GM12878 (cell line): ENCODE measurements at places on chromosomes 1 and 21. TPM values are rescaled to one million over a fixed set of nuclear protein-coding genes. Genes with fewer than 3 reads are reported as not detected.

GRCh38 chr1:65940126-65940525, 147.4 kb downstream of the PDE4B start:
- H3K27ac ChIP-seq: no peak overlapping the region
- no peaks in the 10 kb centered on the region for H3K27me3 ChIP-seq
- no peak for DNase-seq
- no peaks in the 10 kb centered on the region for H3K4me1 ChIP-seq

DNA sequence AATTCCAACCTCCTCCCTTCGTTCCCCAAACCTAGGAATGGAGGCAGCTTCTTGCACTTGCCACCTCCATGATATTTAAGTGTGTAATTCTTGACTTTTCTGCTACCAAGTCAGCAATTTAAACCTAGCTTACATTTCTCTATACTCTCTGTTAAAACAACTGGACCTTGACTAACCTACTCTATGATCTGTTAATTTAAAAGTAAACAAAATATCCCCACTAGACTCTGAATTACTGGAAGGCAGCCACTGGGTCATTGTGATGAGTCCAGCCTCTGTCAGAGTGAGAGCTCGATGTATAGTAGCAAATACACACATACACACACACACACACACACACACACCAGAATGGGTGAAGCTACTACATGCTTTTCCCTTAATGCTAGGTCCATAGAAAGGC, 40.0 kb upstream of the DHCR24 start:
- no peaks in the 10 kb centered on the region for H3K27me3 ChIP-seq
- no peak overlapping the region for H3K27ac ChIP-seq
- no peak overlapping the region for H3K4me3 ChIP-seq

DNA sequence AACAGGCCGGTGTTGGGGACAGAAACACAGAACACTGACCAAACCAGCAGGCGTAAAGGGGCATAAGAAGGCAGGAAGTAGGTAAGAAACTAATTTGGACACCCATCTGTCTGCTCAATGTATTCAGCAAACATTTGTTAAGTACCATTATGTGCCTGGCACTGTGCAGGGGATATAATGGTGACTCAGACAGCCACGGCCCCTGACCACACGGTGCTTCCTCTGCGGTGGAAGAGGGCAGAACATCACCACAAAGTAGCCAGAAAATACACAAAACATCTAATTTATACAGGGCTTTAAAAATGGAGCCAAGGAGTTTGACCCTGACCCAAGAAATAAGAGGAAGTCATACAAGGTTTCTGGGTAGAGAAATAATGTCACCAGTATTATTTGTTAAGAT, 12.9 kb downstream of the DNAJC11 start:
- H3K4me1 ChIP-seq: peaks cover 3% of the 10 kb centered on the region
- H3K4me3 ChIP-seq: no peak overlapping the region
- no peak overlapping the region for H3K27ac ChIP-seq

DNA sequence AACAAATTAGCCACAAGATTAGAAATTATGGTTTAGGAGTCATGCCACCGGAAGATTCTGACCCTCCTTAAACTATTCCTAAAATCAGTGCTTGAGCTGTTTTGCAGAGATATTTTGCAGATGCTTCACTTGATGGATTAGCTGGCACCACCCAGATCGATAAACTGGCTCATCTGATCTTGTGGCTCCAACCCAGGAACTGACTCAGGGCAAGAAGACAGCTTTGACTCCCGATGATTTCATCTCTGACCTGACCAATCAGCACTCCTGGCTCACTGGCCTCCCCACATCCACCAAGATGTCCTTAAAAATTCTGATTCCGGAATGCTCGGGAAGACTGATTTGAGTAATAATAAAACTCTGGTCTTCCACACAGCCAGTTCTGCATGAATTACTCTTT, 221.6 kb downstream of the RHOU start:
- H3K36me3 ChIP-seq: no peaks in the 10 kb centered on the region
- no peak overlapping the region for H3K27ac ChIP-seq
- H3K27me3 ChIP-seq: peaks cover 1% of the 10 kb centered on the region
- H3K4me1 ChIP-seq: no peaks in the 10 kb centered on the region

- no peaks in the 10 kb centered on the region; the same call in 1 of the 2 replicates for H3K4me1 ChIP-seq
- no peak overlapping the region for H3K4me3 ChIP-seq
- DNase-seq: no peak
- H3K27ac ChIP-seq: no peak overlapping the region
Measured at GRCh38 chr21:45835301-45836267, 146.0 kb upstream of the COL6A1 start.

- H3K27ac ChIP-seq: no peak overlapping the region
- H3K27me3 ChIP-seq: no peaks in the 10 kb centered on the region
- H3K4me1 ChIP-seq: no peaks in the 10 kb centered on the region
Measured at GRCh38 chr1:244273262-244273844, 178.4 kb downstream of the ADSS2 start.

- no peak overlapping the region for H3K4me3 ChIP-seq
- DNase-seq: no peak
- H3K27me3 ChIP-seq: 0 out of 2 replicates have a peak, but pooled peaks cover 3% of the 10 kb centered on the region
Measured at GRCh38 chr1:90186506-90187322, 191.8 kb downstream of the ZNF326 start.

GRCh38 chr1:90502696-90503095, 214.4 kb downstream of the BARHL2 start:
- DNase-seq: no peak
- H3K27ac ChIP-seq: no peak overlapping the region
- no peaks in the 10 kb centered on the region for H3K36me3 ChIP-seq
- no peaks in the 10 kb centered on the region for H3K4me1 ChIP-seq

GRCh38 chr1:96059276-96059675, 662.3 kb upstream of the PTBP2 start:
- no peak overlapping the region for H3K4me3 ChIP-seq
- no peaks in the 10 kb centered on the region for H3K36me3 ChIP-seq
- no peak overlapping the region for H3K27ac ChIP-seq
- DNase-seq: no peak

DNA sequence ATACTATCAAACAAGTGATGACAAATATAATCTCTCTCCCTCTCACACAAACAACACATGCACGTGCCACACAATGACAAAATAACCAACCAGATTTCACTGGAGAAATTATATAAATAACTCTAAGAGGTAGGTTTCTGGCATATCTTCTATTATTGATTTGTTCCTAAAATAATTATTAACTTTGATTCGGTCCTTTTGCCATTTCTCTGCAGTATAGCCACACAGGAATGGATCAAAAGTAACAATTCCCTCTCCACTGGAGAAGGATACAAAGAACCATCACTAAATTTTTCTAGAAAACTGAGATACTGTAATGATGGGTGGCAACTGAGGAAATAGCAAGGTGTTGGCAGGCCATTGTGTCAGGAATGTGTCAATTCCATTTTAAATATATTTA, 33.4 kb downstream of the ARNT start:
- H3K4me3 ChIP-seq: no peak overlapping the region
- no peak for DNase-seq
- H3K36me3 ChIP-seq: no peaks in the 10 kb centered on the region; the same call in 1 of the 2 replicates
- H3K4me1 ChIP-seq: no peaks in the 10 kb centered on the region

- H3K27me3 ChIP-seq: peaks cover 2% of the 10 kb centered on the region
- no peak overlapping the region for H3K4me3 ChIP-seq
- no peak for DNase-seq
- no peaks in the 10 kb centered on the region for H3K4me1 ChIP-seq
Measured at GRCh38 chr1:16226490-16227179, 10.3 kb downstream of the CPLANE2 start.

DNA sequence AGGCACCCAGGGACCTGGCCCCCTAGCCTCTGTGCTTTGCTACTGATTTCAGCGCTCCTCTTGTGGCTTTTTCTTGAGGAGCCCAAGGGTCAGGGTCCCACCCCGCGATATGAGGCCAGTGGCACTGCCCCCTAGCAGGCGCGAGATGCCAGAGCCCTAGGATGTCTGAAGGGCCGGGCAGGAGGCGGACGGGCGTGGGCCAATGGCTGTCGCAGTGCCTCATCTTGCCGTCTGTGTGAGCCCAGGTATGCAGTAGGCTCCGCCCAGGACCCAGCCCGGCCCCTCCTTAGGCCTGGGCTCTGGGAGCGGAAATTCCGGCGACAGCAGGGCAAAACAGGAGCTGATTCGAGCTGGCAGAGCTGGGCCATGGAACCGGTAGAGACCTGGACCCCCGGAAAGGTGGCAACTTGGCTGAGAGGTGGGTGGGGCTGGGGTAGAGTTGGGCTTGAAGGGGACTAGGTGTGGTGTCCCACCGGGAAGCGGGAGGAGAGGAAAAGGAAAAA, at the start of gene CNKSR1:
TSS of gene CNKSR1 (plus strand) at position 310 of the 503 bp plus-strand sequence. CDS start at position 367, 57 bp downstream.
- H3K36me3 ChIP-seq: no peaks in the 10 kb centered on the region
- H3K27me3 ChIP-seq: no peaks in the 10 kb centered on the region
- H3K27ac ChIP-seq: no peak within 1 kb of the TSS
- peaks cover 10% of the 10 kb centered on the region for H3K4me1 ChIP-seq
- no peak for DNase-seq
- no peak within 1 kb of the TSS for H3K4me3 ChIP-seq

DNA sequence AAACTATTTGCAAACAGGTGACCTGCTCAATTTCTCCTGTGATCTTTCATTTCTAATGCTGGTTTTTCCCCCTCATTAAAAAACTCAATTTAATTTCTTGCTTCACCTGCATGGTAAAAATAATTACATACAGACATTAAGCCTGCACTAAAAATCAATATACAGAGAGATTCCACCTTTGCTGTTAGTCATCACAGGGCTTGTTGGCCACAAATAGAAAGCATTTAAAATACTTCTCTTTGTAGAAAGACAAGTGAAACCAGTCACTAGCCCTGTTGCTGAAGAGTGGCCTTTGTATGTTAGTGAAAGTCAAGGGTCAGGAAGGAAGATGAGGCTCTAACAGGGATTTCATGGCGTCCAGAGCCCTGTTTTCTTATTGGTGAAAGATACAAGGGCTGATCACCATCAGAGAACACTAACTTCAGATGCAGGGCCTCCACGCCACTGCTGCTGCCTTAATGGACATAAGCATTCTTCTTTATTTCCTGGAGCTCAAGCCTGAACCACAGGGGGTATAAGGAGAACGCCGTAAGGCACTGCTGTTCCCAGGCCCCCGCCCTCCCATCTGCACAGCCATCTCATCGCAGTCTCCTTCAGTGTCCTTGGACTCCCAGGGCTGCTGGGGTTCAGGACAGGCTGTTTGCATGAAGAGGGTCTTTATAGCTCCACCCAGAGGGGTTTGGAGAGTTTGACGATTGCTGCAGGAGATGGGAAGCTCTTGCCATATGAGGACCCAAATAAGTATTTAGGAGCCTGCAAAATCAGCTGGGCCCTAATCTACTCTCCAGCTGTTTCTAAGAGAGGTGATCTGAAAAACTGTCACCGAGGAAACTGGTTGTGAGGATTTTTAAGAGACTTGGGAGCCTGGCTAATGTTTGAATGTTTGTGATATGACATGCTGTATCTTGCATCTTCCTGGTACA, 117.3 kb upstream of the IRF2BP2 start:
- DNase-seq: peak; percentile 65
- H3K4me1 ChIP-seq: peaks cover 83% of the 10 kb centered on the region
- peak overlapping the region; percentile 5; the same call in 1 of the 2 replicates for H3K4me3 ChIP-seq
- peak overlapping the region; percentile 94 for H3K27ac ChIP-seq
- H3K27me3 ChIP-seq: no peaks in the 10 kb centered on the region
- no peaks in the 10 kb centered on the region for H3K36me3 ChIP-seq

GRCh38 chr1:65026235-65026634, 59.9 kb upstream of the JAK1 start:
- H3K36me3 ChIP-seq: no peaks in the 10 kb centered on the region
- no peak overlapping the region for H3K4me3 ChIP-seq
- no peaks in the 10 kb centered on the region for H3K4me1 ChIP-seq

DNA sequence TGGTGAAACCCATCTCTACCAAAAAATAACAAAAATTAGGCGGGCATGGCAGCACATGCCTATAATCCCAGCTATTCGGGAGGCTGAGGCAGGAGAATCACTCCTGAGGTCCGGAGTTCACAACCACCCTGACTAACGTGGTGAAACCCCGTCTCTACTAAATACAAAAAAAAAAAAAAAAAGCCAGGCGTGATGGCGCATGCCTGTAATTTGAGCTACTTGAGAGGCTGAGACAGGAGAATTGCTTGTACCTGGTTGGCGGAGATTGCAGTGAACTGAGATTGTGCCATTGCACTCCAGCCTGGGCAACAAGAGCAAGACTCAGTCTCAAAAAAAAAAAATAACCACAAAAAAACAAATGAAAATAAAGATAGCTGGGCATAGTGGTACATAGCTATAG, 42.3 kb downstream of the CC2D1B start:
- no peak overlapping the region for H3K4me3 ChIP-seq
- no peaks in the 10 kb centered on the region for H3K27me3 ChIP-seq
- H3K4me1 ChIP-seq: no peaks in the 10 kb centered on the region

- H3K4me1 ChIP-seq: peaks cover 5% of the 10 kb centered on the region
- H3K4me3 ChIP-seq: no peak overlapping the region
- no peak for DNase-seq
- no peaks in the 10 kb centered on the region for H3K27me3 ChIP-seq
- no peaks in the 10 kb centered on the region for H3K36me3 ChIP-seq
Measured at GRCh38 chr1:40663324-40664166, 1.9 kb downstream of the RIMS3 start.

DNA sequence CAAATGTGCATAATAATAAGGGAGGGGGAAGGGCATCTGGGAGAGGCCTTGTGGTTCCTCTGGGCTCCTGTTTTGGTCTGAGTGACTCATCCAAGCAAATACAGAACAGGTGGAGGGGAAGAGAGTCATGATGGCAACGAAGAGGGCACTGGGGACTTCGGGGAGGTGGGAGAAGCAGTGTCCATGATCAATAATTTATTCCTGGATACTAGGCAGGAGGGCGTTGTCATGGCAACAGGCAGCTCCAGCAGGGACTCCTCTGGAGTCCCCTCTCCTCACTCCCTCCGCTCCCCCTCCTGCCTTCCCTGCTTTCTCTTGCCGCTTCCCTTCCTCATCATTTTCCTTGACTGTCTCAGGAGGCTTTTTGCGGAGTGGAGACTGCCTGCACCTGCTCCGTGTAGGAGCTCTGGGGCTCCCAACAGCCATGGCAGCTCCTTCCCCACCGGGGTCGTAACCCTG, 12.3 kb upstream of the NFASC start:
- H3K27me3 ChIP-seq: no peaks in the 10 kb centered on the region
- no peaks in the 10 kb centered on the region for H3K36me3 ChIP-seq
- no peaks in the 10 kb centered on the region for H3K4me1 ChIP-seq
- H3K4me3 ChIP-seq: no peak overlapping the region

- H3K27me3 ChIP-seq: no peaks in the 10 kb centered on the region
- H3K4me3 ChIP-seq: no peak overlapping the region
- DNase-seq: no peak
- H3K4me1 ChIP-seq: no peaks in the 10 kb centered on the region
Measured at GRCh38 chr1:172914501-172915144, 136.1 kb downstream of the TNFSF18 start.

The RAB3B gene
- 0.09 and 0.11 TPM in 2 replicates for polyA plus RNA-seq

The KLF17 gene
- not detected in 2 replicates for polyA plus RNA-seq

The RIPPLY3 gene
- not detected in 2 replicates for polyA plus RNA-seq

The CNN3 gene
- 48.4 and 50.2 TPM in 2 replicates for polyA plus RNA-seq

The RGS5 gene
- polyA plus RNA-seq: 3.3 and 4.0 TPM in 2 replicates

The TIE1 gene
- 1.2 and 1.4 TPM in 2 replicates for polyA plus RNA-seq

The SH2D1B gene
- not detected in 2 replicates for polyA plus RNA-seq

The SH2D2A gene
- 6.5 TPM in 2 replicates for polyA plus RNA-seq

The IRF2BP2 gene
- polyA plus RNA-seq: 11.0 and 12.9 TPM in 2 replicates

The FMO3 gene
- not detected in 2 replicates for polyA plus RNA-seq

The MYOG gene
- not detected in 2 replicates for polyA plus RNA-seq

The TMEM79 gene
- 3.2 and 5.2 TPM in 2 replicates for polyA plus RNA-seq

The LCE3D gene
- not detected in 2 replicates for polyA plus RNA-seq
